NCI-H510A treated with DMSO at 0.1 percent for 48 hours (cell line): ENCODE measurements at places on chromosomes 16 and 17.

GRCh38 chr16:85554114-85554888 lies 58.8 kb upstream of the GSE1 start:
- peak; percentile 33 for DNase-seq

GRCh38 chr16:8751481-8752311 lies 45.7 kb downstream of the TMEM186 start:
- DNase-seq, result no peak

DNA sequence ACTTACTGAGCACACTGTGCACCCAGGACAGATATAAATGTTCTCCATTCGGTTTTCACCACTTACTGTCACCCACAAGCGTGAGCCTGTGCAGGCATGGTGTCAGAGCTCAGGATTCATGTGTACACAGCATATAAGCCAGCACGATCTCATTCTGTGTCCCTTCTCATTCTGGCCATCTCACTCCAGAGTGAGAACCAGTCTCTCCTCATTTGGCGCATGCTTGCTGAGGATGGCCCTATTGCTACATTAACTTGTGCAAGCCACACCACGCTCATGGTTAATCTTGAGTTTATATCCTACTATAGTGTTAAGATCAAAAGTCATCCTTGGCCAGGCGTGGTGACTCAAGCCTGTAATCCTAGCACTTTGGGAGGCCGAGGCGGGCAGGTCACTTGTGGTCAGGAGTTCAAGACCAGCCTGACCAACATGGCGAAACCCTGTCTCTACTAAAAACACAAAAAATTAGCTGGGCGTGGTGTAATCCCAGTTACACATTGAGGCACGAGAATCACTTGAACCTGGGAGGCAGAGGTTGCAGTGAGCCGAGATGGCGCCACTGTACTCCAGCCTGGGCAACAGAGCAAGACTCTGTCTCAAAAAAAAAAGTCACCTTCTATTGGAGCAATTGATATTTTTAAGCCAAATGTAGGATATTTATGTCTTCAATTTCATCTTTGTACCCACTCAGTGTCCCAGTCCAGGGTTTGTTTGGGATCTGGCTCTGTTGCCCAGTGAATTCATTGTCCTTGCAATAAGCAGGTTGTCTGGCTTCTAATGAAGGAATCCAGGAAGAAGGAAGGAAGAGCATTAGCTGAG lies 20.9 kb downstream of the SOCS1 start:
- DNase-seq, result no peak

DNA sequence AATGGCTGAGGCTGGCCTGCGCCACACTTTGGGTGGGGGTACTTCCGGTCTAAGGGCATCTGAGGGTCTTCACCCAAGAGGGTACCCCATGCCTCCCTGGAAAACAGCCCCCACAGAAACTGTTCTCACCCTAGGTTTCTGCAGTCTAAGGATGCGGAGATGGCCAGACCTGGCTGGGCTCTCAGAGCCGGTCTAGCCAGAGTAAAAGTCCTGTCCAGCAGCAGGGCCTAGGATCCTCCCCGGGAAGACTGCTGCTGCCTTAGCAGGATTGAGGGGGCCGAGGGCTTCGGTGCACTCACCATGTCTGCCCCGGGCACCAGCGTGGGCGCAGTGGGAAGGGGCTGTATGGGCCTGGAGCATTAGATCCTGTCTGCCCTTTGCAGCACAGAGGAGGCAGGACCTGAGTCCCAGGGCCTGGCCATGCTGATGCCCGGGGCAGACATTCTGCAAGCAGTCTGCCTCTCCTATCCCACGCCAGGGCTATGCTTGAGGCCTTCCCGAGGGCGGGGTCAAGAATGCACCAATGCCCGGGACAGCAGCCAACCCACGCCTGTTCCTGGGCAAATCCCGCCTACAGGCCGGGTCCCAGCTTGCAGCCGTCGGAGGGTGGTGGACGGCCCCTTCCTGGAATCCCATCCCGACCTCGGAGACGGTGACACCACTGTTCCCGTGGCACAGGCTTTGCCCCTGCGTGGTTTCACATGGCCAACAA lies 54.7 kb downstream of the CBFA2T3 start:
- no peak for DNase-seq

DNA sequence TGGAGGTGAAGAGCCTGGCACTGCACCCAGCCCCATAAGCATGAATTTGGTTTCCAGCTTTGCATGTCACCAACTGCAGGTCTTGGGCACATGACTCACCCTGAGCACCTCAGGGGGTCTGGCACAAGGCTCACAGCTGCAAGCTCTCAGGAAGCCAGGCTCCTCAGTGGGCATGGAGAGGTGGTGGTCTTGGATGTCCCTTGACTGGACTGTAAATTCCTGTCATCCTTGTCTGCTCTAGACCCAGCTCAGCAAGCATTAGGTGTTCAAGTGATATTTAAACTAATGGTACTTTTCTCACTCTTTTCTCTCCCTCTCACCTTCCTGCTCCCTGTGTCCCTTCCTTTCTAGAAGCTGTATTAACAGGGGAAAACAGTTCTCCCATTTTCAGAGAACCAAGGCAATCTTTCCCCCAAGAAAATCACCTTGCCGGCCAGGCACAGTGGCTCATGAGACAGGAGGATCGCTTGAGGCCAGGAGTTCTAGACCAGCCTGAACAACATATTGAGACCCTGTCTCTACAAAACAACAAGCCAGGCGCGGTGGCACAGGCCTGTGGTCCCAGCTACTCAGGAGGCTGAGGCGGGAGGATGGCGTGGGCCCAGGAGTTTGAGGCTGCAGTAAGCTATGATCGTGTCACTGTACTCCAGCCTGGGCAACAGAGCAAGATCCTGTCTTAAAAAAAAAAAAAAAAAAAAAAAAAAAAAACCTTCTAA lies 5.1 kb upstream of the KIFC3 start:
- no peak for DNase-seq

- no peak for DNase-seq
Observed at GRCh38 chr16:25855063-25855462, 163.3 kb downstream of the HS3ST4 start.

GRCh38 chr16:9135797-9136196 lies 44.4 kb downstream of the HAPSTR1 start:
- DNase-seq, result no peak

GRCh38 chr16:27450196-27450549 lies 48.2 kb downstream of the IL21R start:
- no peak for DNase-seq

DNA sequence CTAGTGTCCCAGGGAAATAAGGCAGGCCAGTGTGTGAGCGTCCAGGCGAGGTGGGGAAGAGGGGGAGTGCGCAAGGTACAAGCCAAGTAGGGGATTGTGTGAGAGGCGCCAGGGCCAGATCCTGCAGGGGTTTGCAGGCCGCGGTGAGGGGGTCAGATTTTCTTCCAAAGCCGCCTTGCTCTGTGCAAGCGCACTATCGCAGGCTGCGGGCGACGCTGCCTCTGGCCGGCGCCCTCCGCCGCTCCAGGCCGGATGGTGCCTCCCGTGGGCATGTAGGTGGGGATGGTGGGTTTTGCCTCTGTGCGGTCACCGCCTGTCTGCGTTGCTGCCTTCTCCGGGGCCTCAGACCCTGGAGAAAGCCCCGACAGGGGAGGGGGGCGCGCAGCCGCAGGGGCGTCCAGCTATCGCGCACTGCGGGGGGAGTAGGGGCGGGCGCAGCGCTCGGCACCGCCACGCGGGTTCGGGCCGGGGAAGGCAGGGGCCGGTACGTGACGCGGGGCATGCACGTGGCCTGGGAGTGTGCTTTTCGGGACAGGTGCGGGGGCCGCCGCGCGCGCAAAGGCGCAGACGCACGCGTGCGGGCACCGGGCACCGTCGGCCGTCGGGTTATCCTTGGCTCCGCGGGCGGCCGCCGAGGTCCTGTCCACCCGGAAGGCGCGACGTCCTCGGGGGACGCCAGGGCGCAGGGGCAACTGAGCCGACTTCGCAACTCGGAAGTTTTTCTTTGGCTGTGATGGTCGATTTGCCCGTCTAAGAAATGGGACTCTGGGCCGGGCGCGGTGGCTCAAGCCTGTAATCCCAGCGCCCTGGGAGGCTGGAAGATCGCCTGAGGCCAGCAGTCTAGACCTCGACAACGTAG lies 1.1 kb upstream of the HAPSTR1 start:
- no peak for DNase-seq

GRCh38 chr16:85860413-85861094 lies 38.4 kb upstream of the IRF8 start:
- no peak for DNase-seq

- DNase-seq, result no peak
Observed at GRCh38 chr17:34823023-34823422, 138.2 kb downstream of the CCT6B start.

GRCh38 chr16:10679921-10680320 lies 14.8 kb downstream of the TEKT5 start:
- no peak for DNase-seq

DNA sequence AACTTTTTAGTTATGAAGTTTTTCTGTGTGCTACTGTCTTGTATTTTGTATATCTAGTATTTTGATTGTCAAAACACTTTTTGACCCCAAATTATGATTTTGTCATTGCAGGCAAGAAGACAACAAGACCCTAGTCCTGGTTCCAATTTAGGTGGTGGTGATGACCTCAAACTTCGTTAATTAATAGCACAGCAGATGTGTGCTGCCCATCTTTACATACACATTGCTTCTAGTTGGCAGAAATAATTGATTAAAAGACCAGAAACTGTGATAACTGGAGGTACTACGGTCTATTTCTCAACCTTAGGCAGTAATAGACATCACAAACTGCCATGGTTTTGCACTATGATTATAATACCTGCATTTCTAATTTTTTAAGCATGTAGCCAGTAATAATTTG lies 11.1 kb upstream of the PHAF1 start:
- DNase-seq, result no peak

- peak; percentile 60 for DNase-seq
Observed at GRCh38 chr17:78865682-78866390, 25.2 kb upstream of the USP36 start.

- no peak for DNase-seq
Observed at GRCh38 chr16:8956265-8957062, 7.2 kb downstream of the USP7 start.

GRCh38 chr17:81200695-81201580 lies 21.8 kb downstream of the CEP131 start:
- DNase-seq, result peak; percentile 21

GRCh38 chr17:68993112-68993511 lies 37.9 kb upstream of the ABCA8 start:
- no peak for DNase-seq

DNA sequence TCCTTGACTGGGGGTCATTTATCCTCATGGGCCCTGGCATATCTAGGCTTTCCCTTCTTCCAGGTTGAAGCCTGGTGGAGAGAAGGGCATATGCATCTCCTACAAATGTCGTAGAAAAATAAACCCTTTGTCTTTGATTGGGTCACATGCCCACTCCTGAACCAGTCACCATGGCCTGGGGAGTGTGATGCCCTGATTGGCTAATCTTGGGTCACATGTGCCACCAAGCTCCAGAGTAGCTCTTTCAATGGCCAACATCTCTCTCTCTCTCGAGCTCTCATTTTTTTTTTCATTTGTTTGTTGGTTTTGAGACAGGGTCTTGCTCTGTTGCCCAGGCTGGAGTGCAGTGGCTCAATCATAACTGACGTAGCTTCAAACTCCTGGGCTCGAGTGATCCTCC lies 5.6 kb upstream of the XPO6 start:
- no peak for DNase-seq

DNA sequence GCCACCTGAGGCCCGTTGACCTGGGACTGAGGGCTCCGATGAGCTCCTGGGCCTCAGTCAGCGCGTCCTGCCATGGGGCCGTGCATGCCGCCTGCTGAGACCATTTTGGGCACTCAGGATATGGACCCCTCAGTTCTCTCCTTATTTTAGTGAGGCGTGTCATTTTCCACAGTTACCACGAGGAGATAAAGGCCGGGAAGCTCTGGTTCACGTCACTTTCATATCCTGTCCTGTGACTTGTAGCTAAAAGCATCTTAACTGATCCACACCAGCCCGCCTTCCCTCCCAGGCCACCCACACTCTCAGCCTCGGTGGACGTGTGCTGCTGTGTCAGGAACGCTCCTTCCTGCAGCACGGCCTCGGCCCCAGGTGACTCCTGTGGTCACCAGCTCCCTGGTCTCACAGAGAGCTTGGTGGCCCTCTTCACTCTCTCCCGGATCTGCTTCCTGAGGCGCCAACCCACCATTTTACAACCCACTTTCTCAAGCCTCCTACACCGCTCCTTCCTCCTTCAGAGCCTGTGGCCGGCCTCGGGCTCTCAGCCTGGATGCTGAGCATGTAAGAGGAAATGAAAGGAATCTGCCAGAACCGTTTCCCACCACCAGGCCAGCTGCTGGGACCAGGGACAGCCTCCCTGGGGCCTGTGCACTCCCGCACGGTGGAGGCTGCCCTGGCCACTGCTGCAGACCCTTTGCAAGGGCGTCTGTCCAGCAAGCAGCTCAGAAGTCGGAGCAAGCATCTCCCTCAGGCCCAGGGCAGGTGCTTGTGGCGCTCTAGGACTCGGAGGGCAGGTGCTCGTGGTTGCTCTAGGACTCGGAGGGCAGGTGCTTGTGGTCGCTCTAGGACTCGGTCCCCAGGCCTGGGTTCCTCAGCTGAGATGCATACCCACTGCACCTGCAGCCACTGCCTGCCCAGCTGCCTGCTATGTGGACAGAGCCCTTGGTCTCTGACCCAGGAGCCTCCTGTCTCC lies 23.9 kb upstream of the FASN start:
- DNase-seq, result peak; percentile 31

DNA sequence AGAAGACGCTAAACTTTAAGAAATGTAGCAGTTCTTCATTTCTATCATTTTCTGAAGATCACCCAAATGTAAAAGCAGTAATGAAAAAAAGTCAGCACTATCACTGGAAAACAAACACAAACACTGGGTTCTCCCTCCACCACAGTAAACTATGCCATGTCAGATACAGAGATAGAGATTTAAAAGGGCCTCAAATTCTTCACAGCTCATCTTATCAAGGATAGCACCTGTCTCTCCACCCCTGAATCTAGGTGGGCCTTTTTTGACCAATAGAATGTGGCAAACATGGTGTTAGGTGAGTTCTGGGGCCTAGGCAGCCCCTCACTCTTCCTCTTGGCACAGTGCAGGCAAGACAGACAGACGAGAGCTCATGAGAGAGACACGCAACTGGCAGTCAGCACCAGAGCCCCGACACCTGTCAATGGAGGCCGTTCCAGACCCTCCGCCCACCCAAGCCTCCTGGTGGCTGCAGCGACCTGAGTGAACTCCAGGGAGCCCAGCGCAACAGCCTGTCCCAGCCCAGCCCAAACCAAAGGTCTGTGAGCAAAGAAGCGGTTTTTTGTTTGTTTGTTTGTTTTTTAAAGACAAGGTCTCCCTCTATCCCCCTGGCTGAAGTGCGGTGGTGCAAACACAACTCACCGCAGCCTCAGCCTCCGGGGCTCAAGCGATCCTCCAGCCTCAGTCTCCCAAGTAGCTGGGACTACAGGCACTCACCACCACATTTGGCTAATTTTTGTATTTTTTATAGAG lies 79.8 kb downstream of the TBC1D16 start:
- no peak for DNase-seq

DNA sequence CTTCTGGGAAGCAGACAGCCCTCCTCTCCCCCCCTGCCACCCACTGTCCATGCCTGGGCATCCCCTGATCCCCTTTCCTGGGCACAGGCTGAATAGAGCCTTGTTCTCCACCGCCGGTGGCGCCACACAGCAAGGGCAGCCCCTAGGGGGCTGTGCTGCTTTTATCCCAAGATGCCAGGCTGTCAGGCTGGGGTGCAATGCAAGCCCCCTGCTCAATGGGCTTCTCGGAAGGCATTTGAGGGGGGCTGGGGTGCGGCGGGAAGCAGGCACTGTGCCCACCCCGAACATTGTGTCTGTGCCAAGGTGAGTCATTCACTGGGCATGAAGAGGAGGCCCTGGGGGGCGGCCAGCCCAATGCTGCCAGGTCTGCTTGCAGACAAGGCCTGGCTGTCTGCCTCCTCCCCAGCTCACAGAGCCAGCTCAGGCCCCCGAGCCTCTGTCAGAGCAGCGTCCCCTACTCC lies 1.5 kb upstream of the GFAP start:
- DNase-seq, result no peak

GRCh38 chr16:27195076-27195741 lies 8.1 kb upstream of the KDM8 start:
- no peak for DNase-seq
